ENCODE measurements at places on chromosomes 4 and X.

GRCh38 chrX:68953331-68953730, 124.5 kb downstream of the EFNB1 start:
- no peak for DNase-seq

- no peak for DNase-seq
Observed at GRCh38 chr4:134072137-134072536, 129.5 kb downstream of the PABPC4L start.

- no peak for DNase-seq
Observed at GRCh38 chr4:95835672-95836071, 4.2 kb upstream of the PDHA2 start.

GRCh38 chrX:29662101-29662500, 553.3 kb upstream of the MAGEB2 start:
- DNase-seq: no peak

DNA sequence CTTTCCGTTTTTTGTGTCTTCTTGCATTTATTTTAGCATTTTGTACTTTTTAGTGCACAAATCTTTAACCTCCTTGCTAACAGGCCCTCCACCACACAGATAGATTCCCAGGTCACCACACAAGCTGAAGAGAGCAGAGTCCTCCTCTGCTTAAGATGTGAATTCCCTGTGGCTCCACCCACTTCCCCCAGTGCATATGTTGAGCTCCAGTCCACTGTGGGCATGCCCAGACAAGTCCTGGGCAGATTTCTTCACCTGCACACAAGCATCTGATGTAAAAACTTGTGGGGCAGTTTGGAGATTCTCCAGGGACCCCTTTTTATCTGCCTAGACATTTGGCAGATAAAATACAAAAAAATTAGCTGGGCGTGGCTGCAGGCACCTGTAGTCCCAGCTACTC, 19.8 kb upstream of the PASD1 start:
- DNase-seq: no peak

DNA sequence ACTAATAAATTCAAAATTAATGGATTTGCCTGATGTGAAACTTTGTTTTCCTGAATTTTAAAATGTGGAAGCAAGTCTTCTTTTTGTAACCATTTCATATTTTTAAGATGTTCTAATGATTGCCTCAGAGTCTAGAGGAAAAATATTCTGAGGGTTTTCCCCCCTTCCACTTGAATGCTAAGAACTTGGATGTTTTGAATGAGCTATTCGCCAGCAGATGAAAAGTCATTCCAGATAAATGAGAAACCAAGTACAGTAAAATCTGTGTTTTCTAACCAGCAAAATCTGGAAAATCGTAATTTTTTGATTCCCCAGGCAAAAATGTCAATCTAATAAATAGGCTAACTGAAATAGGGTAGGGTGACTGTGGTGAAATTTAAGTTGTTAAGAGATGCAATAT, 45.6 kb downstream of the SLIT2 start:
- DNase-seq: no peak

- no peak for DNase-seq
Observed at GRCh38 chr4:175190654-175191053, 272.5 kb downstream of the ADAM29 start.

Data from esophagus squamous epithelium (tissue), 5 donors.